Neural progenitor cell (in vitro differentiated cells): ENCODE measurements at places on chromosomes 6 and 20. TPM values are rescaled to one million over a fixed set of nuclear protein-coding genes. Genes with fewer than 3 reads are reported as not detected.
A peak's percentile ranks its signal among the peaks of the same experiment; 100 is the strongest.

BTN1A1 gene
- total RNA-seq = not detected in 2 replicates

GRCh38 chr20:1890469-1891262 is 4.5 kb upstream of the SIRPA start:
- DNase-seq = no peak

DNA sequence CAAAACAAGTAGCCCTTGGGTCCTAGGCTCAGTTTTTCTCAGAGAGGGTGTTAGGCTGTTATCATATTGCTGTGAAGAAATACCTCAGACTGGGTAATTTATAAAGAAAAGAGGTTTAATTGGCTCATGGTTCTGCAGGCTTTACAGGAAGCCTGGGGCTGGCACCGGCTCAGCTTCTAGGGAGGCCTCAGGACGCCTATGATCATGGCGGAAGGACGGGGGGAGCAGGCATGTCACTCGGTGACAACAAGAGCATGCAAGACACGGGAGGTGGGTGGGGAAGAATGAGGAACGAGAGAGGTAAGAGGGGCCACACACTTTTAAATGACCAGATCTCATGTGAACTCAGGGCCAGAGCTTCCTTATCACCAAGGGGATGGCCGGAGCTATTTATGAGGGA is 26.9 kb downstream of the CDH26 start:
- no peak for DNase-seq

- no peak for DNase-seq
Measured at GRCh38 chr20:6700563-6701329, 66.7 kb upstream of the BMP2 start.

- no peak for DNase-seq
Measured at GRCh38 chr6:149231778-149232177, 85.7 kb upstream of the TAB2 start.

- DNase-seq = no peak
Measured at GRCh38 chr6:90194371-90194841, 102.2 kb downstream of the BACH2 start.

GRCh38 chr6:44464527-44465310 is 77.2 kb downstream of the CDC5L start:
- DNase-seq = no peak

DNA sequence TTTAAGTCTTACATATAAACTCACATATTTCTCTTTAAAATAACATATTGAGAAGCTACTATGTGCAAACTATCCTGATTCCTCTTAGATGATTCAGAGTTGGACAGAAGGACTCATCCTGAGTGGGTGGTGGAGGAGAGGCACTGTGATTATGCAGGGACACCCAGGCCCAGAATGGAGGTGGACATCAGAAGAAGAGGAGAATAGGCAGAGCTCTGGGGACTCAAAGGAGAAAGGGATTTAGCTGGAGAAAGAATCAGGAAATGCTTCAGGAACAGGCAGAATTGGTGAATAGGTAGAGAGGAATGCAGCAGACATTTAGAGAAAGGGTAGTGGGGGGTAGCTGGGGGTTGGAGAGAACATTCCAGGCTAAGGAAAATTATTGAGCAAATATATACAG is 17.4 kb downstream of the RCAN2 start:
- no peak for DNase-seq

ANGPT4 gene
- total RNA-seq = 0.06 and 0.19 TPM in 2 replicates

DNA sequence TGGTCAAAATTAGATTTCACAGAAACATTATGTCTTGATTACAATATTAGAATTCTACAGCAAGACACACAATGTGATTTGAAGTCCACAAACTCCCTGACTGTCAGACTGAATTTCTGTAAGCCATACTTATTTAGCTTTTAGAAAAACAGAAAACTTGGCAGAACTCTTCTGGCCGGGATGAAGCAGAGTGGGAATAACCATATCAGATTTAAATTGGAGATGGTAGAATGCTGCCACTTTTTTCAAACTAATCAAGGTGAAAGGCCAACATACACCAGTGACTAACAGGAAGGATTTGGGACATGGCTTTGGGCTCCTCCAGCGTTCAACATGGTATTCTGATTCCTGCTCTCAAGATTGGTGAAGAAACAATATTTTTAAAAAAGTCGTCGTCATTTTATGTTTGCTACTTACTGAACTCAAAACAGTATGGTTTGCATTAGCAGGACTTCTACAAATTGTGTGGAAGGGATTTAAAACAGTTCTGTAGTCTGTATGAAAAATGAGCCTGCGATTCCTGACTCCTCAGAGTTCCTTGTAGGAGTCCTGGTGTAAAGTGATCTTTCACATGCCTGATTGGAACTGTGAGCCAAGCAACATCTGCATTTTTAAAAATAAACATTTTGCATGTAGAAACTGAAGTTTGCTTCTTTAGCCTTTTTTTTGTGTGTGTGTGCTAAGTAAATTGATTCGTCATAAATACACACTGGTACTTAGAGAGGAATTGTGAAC is 297.9 kb upstream of the SOX4 start:
- DNase-seq = no peak

TMEM244 gene
- total RNA-seq = not detected in 2 replicates

- no peak for DNase-seq
Measured at GRCh38 chr6:129643968-129644367, 66.0 kb downstream of the ARHGAP18 start.

- no peak for DNase-seq
Measured at GRCh38 chr20:43631598-43631997, 35.3 kb upstream of the MYBL2 start.

PFDN4 gene
- 198 and 597 TPM in 2 replicates for total RNA-seq

- no peak for DNase-seq
Measured at GRCh38 chr6:36418558-36418957, 24.1 kb downstream of the PXT1 start.

DNA sequence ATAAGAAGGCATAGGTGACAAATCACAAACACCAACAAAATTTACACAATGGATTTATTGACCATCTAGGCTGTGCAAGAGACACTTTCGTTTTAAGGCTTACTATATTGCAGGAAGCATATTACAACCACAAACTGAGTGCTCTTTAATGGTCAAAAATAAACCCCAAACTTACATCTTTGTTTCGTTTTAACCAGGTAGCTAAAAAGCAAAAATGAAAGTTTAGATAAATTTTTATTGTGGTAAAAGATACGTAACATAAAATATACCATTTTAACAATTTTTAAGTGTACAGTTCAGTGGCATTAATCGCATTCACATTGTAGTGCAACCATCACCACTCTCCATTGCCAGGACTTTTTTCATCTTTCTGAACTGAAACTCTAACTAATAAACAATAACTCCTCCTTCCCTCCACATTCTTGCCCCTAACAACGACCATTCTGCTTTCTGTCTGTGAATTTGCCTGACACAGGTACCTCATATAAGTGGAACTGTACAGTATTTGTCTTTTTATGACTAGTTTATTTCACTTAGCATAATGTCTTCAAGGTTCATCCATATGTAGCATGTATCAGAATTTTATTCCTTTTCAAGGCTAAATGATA is 32.3 kb upstream of the DUSP22 start:
- DNase-seq = no peak

GRCh38 chr6:118197539-118197938 is 290.5 kb downstream of the SLC35F1 start:
- peak; percentile 50 for DNase-seq

DNA sequence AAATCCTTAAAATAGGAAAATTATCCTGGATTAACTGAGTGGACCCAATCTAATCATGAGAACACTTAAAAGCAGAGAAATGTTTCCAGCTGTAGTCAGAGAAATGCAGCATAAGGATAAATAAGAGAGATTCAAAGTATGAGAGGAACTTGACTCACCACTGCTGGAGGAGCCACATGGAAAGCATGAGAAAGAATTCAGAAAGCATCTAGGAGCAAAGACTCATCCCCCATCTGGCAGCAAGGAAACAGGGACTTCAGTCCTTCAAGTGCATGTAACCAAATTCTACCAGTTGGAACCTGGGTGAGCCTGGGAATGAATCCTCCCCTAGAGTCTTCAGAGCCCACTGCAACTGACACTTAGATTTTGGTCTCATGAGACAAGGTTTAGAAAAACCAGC is 33.7 kb downstream of the RNF146 start:
- DNase-seq = peak; percentile 3

DNA sequence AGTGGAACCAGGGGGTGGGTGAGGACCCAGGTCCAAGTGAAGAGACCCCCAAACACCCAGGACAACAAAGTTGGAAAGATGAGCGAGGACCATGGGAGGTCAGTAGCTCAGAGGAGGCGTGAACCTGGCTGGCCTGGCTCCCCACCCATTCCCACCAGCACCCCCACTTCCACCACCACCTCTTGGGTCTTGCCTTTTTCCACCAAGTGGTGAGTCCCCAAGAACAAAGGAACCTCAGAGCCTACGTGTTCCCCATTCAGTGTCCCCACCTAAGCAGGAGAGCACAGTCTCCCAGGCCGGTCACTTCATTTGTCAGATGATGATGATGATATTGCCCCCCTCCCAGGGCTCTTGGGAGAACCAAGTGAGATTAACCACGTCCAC is 531 bp upstream of the VWA7 start:
- no peak for DNase-seq
